Kidney glomerular epithelial cell (primary cell): ENCODE measurements at places on chromosomes 3 and 15.

DNA sequence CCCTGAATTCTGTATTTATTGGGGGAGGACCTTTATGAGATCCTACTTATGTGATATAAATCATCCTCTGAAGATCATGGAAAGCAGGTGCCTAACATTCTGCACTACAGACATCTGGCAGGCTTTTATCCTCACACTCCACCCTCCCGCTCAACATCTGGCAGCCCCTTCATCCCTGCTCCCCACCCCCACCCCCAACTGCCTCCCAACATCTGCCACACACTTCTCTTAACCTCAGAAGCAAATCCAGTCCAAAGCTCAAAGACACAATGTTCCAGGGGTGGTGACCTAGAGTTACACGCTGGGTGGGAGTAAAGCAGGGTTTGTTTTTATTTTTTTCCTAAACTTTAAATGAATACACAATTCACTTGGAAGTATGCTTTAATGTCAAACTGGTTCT, 184.5 kb upstream of the ATP11B start:
- DNase-seq: no peak

DNA sequence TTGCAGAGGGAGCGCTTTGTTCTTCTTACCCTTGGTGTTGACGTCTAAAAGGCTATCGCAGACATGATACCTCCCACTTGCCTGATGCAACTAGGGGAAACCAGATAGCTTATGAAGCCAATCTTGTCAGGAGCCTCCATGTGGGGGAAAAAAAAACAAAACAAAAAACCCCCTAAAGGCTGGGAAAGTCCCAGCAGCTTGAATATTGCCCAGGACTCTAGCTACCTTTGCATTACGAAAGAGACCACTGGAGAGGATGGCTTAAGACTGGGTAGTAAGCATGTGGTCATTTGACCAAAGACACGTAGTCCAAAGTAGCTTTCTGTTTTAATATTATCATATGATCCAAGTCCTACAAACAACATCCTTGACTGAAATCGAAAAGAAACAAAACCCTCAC, 120.7 kb upstream of the WNT5A start:
- DNase-seq: no peak

GRCh38 chr3:94305835-94306611, 243.2 kb downstream of the NSUN3 start:
- DNase-seq: no peak

DNA sequence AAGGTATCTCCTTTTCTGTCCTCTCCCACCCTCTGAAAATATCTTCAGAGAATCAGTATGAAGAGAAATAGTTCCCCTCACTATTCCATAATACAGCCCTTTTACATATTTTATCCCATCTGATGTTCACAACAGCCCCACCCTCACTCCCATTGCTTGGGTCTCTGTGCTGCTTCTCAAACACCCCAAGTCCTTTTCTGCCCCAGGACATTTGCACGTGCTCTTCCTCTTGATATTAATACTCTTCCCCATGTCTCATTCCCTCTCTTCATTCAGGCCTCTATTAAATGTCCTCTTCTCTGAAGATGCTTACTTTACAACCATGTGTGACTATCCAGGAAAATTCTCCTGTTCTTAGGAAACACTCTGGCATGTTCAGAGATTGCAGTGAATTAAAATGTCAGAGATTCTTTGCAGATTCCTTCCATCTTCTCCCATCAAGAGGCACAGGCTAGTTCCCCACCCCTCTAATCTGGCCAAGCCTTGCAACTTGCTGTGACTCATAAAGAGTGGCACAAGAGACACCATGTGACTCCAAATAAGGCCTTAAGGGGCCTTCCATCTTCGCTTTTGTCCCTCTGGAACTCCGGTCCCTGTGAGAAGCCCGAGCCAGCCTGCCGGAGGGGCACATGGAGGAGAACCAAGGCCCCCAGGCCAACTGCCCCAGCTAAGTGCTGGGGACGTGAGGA, 128.5 kb downstream of the CHSY1 start:
- no peak for DNase-seq

GRCh38 chr15:97791824-97792792, 168.4 kb upstream of the ARRDC4 start:
- no peak for DNase-seq

GRCh38 chr15:70523616-70524015, 239.7 kb downstream of the UACA start:
- DNase-seq: no peak

GRCh38 chr3:187042346-187042745, 97.0 kb downstream of the RPL39L start:
- no peak for DNase-seq

GRCh38 chr3:81998907-81999306, 237.5 kb upstream of the GBE1 start:
- no peak for DNase-seq

- no peak for DNase-seq
Measured at GRCh38 chr3:80244390-80244789, 476.6 kb upstream of the ROBO1 start.

GRCh38 chr3:155391551-155391958, 98.1 kb upstream of the STRIT1 start:
- DNase-seq: peak; percentile 5

DNA sequence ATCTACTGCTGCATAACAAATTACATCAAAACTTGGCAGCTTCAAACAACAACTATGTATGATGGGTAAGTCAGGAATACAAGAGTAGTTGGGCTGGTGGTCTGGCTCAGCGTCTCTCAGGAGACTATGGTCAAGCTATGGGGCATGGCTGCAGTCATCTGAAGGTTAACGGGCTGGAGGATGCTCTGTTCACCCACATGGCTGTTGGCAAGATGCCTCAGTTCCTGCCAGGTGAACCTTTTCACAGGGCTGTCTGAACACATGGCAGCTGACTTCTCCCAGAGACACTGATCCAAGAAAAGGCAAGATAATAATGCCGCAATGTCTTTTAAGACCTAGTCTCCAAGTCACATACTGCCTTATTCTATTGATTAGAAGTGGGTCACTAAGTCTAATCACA, 63.7 kb downstream of the GPR176 start:
- no peak for DNase-seq

DNA sequence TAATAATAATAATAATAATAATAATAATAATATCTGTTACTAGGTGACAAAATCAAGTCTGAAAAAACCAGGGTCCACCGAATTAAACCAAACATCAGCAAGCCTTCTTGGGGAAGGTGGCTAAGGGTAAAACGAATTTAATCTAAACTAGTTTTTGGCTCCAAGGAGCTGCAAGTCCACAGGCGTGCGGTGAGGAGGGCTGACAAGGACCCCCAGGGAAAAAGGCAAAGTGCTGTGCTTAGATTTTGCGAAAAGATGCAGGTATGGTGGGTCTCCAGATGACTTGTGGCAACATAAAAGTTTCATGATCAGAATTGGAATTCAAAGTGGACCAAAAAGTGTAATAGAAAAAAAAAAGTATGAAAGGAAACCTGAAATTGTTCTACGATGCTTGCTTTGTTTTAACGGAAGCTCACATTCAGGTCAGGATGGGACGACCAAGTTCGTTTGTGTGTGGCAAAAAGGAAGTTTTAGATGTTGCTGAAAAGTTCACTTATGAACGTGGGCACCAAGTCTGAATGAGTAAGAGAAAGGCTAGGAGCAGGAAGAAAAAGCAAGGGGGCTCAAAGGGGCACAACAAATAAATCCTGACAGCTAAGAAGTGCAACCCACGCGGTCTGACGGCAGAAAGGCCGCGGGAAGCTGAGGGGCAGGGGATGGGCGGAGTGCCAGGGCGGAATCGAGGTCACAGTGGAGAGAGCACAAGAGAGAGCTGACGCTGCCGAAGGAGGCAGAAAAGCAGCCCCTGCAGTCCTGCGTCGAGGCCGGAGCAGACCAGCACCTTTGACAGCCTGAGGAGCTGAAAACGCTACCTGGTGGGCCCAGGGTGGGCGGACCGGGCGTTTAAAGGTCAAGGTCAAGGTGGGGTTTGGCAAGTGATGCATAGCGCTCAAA, 1.1 kb downstream of the WDR82 start:
- DNase-seq: peak; percentile 50

- DNase-seq: no peak
Measured at GRCh38 chr3:82031596-82031995, 270.2 kb upstream of the GBE1 start.

DNA sequence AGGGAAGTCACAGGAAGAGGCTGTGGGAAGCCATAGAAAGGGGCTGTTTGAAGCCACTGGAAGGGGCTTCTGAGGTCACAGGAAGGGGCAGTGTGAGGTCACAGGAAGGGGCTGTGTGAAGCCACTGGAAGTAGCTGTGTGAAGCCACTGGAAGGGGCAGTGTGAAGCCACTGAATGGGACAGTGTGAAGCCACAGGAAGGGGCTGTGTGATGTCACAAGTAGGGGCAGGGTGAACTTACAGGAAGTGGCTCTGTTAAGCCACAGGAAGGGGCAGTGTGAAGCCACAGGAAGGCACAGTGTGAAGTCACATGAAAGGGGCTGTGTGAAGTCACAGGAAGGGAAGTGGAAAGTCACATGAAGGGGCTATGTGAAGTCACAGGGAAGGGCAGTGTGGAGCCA, 33.1 kb downstream of the GASK1A start:
- DNase-seq: no peak

GRCh38 chr15:37246856-37247255, 146.5 kb upstream of the MEIS2 start:
- DNase-seq: no peak

- no peak for DNase-seq
Measured at GRCh38 chr15:90191344-90191687, 9.8 kb upstream of the SEMA4B start.

- DNase-seq: peak; percentile 62
Measured at GRCh38 chr15:57861034-57861638, 154.6 kb downstream of the POLR2M start.

GRCh38 chr3:139586420-139587017, 47.0 kb upstream of the RBP1 start:
- no peak for DNase-seq

GRCh38 chr3:167125612-167126407, 254.3 kb downstream of the ZBBX start:
- no peak for DNase-seq

- DNase-seq: no peak
Measured at GRCh38 chr3:54577313-54577712, 350.5 kb downstream of the LRTM1 start.

DNA sequence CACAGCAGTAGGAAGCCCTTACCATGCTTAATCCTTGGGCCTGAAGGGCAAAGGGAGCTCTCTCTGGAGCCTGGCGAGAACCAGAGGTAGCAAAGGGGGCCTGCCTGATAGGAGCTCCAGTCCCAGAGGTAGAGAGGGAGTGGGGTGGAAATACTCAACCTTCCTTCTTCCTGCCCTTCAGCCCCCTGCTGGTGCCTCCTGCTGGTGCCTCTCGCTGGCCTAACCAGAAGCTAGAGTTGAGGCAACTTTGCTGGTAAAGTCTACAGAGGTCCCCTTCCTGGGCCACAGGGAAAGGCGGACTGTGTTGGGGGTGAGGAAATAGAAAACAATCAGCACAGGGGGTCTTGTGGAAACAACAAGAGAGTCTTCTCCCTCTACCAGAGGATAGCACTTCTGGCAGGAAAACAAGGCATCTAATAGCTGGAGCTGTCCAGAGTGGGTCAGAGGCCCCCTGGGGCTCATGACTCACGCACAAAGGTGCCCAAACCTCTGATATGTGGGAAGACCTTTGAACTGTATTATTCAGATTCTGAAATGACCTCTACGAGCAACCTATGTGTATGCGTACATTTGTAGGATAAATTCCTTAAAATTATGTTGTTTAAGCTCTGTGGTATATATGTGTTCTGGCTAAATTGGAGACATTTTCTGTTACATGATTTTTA, 133.9 kb downstream of the LRRC28 start:
- DNase-seq: no peak

DNA sequence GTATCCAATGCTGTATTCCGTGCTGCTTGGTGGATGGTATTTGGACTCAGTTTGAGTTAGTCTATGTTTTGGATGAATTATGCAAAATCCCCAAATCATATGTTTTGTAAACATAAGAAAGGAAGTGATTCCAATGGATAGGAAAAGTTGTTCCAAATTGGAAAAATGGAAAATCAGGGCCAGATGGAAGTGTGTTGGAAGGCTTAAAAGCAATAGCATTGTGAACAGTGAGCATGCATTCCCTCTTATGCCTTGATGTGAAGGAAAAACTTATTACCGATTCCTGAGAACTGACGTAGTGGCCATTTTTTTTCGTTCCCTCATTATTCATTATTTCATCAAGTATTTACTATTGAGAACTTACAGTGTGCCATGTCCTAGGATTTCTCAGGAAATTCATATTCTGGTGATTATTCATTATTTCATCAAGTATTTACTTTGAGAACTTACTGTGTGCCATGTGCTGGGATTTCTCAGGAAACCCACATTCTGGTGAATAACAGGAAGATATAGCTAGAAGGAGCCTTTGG, 144.1 kb upstream of the TPRG1 start:
- DNase-seq: no peak

DNA sequence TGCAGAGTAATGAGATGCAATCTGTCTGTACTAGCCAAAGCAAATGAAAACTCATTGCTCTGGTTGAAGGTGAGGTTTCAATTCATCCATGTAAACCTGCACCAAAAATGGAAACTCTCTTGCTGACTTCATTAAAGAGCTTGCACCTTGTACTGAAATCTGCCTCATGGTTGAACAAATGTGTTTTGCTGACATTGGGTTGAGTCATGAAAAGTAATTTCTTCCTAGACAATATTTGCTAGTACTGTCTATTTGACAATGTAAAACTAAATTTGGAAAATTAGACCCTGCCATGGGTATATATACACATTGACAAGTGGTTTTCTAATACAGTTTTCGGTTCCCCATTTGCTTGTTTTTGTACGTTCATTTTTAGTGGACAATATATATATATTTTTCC, 33.3 kb downstream of the RYR3 start:
- DNase-seq: no peak

DNA sequence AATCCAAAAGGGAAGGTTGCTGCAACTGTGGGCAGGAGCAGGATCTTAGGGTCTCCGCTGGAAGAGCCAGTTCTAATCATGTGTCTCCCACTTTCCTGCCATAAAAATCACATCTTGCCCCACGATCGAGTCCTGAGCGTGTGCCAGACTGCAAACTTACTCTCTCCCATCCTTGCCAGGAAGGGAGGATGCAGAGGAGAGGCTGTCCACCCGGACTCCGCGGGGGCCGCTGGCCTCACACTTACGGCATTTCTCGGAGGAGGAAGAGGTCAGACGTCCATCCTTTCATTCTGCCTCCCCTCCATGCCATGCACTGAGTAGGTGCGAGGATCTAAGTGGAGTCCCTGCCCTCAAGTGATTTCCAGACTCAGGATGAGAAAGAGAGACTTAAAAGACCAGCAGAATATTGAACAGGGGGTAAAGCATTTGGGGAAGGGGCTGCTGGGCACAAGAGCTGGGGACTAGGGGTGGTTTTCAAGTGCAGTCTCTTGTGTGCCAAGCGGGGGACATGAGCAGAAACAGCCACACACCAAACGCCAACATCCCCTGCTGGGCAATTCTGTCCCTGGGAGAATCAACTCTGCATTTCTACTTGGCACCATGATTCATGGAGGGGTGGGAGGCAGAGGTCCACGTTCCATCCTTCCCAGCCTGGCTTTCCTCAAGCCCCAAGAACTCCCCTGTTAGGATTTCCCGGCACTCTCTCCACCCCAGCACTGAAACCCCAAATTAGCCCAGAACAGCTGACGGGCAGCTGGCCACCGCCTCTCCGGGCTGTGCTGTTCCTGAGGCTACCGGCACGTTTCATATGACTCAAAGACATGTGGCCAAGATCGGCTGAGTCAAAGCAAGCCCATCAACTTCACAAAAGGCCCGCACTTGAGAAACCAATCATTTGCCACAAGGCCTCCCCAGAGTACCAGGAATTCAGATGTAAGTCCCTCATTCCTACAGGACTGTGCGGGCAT, 11.6 kb downstream of the OXTR start:
- DNase-seq: no peak

GRCh38 chr3:15427182-15427880, at the start of the genes EAF1 and METTL6:
EAF1 (plus strand) TSS chr3:15427598; CDS start chr3:15427780, 182 bp downstream.
METTL6 (minus strand) TSS chr3:15427544; CDS start chr3:15426511, 1,033 bp downstream.
- peak; percentile 78 for DNase-seq
